CD4-positive, alpha-beta T cell treated with Interferon alpha-2 for 1 hour (primary cell): ENCODE measurements at places on chromosomes 4 and X.

DNA sequence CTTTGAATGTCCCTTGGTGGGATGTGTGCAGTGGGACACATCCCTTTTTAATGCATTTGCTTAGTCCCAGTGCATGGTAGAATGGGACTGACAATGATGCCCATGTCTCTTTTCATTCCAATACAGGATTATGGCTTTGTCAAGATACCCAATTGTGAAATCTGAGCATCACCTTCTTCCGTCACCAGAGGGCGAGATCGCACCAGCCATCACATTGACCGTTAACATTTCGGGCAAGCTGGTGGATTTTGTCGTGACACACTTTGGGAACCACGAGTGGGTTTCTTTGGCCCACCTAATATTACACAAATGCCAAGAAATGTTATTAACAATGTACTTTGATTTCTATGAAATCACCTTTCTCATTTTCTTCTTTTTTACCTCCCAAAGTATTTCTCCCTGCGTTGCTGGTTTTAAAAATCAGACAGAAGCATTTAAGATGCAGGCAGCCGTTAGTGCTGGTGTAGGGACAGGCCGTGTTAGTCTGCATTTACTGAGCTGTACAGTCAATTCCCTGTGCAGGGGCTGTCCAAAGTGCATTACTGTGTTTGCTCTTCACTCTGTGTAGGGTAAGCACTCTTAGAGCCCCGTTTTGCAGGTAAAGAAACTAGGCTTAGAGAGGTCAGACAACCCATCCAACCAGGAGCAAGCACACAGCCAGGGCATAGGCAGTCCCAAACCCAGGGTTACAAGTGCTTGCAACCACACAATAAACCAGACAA is 46.5 kb downstream of the CWH43 start:
- DNase-seq, result no peak

DNA sequence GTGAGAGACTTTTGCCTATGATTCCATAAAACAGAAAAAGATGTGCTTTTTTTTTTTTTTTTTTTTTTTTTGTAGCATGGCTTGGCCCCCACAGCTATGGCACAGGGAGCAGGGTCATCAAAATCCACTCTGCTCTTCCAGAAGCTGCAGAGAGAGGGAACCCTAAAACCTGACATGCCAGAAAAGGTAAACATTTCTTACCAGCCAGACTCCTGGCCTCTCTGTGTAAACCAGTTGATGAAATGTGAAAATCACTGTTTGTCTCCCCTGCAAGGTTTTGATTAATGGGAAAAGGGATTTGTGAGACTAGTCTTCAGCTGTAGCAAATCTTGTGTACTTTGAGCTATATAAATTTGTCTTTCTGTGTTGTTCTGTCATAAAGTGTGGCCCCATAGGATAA is 105.9 kb downstream of the ARSJ start:
- no peak for DNase-seq

- DNase-seq, result no peak
These were observed 197.7 kb downstream of the CAMK2D start for GRCh38 chr4:113563691-113564378.

GRCh38 chrX:11893933-11894710 is 136.1 kb downstream of the MSL3 start:
- DNase-seq, result no peak

GRCh38 chr4:100609810-100610209 is 92.0 kb upstream of the EMCN start:
- DNase-seq, result no peak

DNA sequence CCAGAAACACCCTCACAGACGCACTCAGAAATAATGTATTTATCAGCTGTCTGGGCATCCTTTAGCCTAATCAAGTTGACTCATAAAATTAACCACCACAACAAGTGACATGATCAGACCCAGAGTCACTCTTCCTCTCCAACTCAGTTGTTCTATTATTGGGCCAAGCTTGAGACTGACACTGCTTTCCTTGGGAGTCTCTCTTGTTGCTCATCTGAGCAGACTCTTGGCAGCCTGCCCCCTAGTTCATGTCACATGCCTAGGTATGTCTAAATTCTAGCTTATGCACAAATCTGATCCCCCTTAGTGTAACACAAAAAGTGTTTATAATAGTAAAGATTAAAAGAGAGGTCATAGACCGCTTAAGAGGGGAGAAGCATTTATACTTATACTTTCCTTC is 72.6 kb upstream of the ADAMTS3 start:
- no peak for DNase-seq

GRCh38 chr4:65791812-65792308 is 121.6 kb upstream of the EPHA5 start:
- DNase-seq, result no peak

GRCh38 chr4:52883183-52883621 is 21.1 kb downstream of the RASL11B start:
- DNase-seq, result no peak

DNA sequence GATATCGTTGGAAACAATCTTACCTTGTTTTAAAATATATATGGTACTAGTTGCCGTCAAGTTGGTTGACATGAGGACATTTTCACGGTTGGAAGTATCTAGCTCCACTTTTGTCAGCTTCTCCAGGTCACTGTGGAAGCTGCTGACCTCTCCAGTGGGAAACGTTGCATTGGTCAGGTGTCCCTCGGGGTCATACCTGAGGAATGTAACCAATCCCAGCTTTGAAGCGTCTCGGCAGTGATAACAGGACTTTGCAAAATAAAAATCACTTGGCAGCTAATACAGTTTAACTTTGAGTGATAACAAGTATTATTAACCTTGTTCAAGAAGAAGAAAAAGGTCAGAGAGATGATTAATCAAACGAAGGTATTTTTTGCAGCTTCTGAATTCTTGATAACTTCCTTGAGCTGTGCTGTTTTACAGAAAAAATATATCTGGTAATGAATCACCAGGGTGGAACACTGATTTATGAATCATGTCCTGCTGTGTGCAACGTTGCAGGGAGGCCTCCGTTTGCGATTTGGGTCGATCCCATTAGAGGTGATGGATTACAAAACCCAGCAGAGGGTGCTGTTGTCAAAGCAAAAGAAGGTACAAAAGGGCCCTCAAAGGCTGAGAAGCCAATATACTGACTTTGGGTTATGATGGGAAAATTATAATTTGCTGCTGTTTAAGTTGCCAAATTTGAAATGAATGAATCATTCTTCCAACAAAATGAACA is 60.1 kb downstream of the SH2D1A start:
- DNase-seq, result peak; percentile 37

DNA sequence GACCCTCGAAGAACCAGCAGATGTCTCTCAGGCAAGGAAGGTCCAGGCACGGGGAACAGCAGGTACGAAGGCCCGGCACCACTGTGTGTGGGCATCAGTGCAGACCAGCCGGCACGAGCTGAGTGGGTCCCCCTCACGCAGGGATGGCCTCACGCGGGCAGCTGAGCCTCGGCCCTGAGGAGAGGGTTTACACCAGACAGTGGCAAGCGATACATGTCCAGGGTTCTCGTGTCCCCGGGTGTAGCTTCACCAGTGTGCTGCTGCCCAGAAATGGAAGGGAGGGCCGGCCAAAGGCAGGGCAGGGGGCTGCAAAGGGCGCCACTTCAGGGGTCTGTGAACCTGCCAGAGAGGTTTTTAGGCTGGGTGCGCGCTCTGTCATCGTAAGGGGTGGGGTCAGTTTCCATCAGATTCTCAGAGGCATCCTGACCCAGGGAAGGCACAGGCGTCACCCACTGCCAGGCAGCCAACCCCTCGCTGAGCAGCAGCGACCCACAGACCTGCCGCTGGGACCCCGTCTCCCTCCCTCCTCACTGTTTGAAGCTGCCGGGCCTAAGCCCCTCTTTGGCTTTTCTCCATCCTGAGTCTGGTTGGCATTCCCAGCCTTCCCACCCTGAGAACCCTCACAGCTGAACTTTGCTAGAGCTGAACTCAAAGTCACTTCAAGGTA is 107.0 kb downstream of the CPZ start:
- no peak for DNase-seq

DNA sequence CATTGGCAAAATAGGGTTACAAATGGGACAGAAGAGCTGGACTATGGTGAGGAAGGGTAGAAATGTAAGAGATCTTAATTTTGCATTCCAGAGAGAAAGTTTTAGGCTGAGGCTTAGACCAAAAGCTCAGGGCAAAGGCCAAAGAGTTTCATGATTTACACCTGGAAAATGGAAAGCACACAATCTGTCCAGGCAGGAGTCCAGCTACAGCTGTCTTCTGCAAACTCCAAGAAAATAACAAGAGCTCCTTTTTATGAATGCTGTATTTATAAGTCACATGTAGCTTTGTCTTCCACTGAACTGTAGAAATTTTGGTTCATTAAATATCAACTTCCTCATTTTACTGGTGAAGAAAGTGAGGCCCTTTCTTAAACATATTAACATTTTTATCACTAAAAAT is 288.0 kb upstream of the ATOH1 start:
- DNase-seq, result no peak

- DNase-seq, result no peak
These were observed 123.2 kb downstream of the ELOVL6 start for GRCh38 chr4:110075083-110075738.

- no peak for DNase-seq
These were observed 157.1 kb downstream of the AMELX start for GRCh38 chrX:11450354-11450753.

GRCh38 chr4:122045533-122045932 is 93.7 kb upstream of the TRPC3 start:
- no peak for DNase-seq

DNA sequence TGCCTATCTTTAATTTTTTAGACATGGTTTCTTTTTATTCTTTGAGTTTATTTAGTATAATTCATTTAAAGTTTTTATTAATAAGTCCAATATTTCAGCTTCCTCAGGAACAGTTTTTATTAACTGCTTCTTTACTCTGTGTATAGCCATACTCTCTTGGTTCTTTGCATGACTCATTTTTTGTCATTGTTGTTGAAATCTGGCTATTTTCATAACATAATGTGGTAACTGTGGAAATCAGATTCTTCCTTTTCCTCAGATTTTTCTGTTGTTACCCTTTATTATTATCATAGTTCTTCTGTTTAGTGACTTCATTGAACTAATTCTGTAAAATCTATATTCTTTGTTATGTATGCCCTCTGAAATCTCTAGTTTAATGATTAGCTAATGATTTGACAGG is 124.9 kb upstream of the CYSLTR1 start:
- DNase-seq, result no peak

- no peak for DNase-seq
These were observed 124.7 kb upstream of the LNX1 start for GRCh38 chr4:53716011-53716410.

DNA sequence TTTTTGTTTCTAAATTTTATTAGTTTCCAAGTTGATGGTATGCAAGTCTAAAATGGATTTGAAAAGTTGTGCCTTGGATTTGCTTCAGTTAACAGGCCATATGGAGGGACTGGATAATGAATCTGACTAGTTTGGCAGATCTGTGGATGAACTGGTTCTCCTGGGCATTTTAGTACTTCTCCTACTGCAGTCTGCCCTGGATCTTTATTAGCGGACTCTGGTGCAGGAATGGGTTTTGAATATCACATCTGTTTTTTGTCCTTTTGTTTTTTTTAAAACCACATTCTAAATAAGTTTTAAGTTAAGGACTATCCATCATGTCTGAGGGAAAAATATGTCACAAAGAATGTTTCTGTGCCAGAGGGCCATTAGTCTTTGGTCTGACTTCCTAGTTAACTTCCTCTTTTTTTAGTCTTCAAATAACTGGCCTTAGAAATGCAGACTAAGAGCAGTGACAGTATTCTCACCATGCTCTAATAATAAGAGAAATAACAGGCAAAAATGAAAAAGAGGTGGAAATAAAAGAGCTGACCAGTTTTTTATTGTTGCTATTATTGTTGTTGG is 13.9 kb upstream of the DCK start:
- no peak for DNase-seq

GRCh38 chr4:138927072-138927471 is 88.5 kb upstream of the NOCT start:
- DNase-seq, result no peak

DNA sequence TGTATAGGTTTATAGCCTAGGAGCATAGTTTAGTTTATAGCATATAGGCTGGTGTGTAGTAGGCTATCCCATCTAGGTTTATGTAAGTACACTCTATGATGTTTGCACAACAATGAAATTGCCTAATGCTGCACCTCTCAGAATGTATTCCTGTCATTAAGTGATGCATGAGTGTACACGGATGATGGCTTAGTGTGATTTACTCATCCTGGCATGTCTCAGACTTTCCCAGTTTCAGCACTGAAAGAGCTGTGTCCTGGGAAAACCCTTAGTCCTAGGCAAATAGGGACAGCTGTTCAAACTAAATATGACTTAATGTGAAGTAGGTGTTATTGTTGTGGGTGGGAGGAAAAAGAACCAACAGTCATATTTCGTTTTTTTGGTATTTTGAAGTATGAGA is 264.9 kb upstream of the MAGEB18 start:
- DNase-seq, result no peak

GRCh38 chr4:100034023-100034664 is 84.1 kb upstream of the H2AZ1 start:
- no peak for DNase-seq

GRCh38 chrX:47608130-47608810 is 11.4 kb downstream of the SYN1 start:
- no peak for DNase-seq

- DNase-seq, result no peak
These were observed 3.7 kb downstream of the PDE6B start for GRCh38 chr4:628821-629635.

- no peak for DNase-seq
These were observed 146.7 kb upstream of the PSAPL1 start for GRCh38 chr4:7581477-7581876.

DNA sequence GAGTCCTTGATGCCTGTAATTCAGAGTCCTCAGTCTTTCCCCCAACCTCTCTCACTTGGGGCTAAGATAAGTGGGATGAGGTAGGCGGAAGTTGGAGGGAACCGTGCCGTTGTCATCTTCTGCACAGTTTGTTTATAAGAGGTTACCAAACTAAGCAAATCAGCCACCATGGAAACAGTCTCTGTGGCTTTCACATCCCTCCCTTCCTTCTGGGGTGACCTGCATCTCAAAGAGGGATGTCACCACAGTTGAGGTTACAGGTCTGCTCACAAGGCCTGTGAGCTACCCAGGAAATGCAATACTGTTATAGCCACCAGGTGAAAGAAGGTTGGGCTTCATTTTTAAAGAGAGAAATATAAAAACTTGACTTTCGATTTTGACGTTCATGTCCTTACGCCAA is 26.3 kb downstream of the RTL5 start:
- peak; percentile 87 for DNase-seq

- DNase-seq, result no peak
These were observed 179.0 kb downstream of the KCNIP4 start for GRCh38 chr4:21769404-21770147.
